Activated B cell treated with CpG ODN at 0.5 μM for 24 hours (primary cell): ENCODE measurements at places on chromosomes 7 and 10.

DNA sequence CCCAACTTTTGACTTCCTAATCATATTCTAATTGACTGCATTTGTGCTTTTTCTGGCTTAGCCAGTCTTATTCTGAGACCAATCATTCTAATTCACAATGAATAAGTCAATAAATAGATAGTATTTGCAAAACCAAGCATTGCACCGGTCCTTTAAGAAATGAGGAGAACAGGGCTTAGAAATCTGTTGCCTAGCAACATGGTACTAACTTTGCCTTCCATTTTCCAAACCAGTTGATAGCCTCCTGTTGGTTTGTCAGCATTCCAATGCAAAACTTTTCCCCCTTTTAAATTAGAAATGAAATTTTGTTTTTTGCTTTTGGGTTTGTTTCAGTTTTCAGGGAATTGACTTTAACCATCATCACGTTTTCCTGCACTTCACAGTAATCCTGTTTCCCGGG, 603.5 kb upstream of the NRP1 start:
- DNase-seq = no peak

GRCh38 chr10:4693967-4694366, 132.0 kb upstream of the AKR1E2 start:
- no peak for DNase-seq

GRCh38 chr10:2897619-2898508, 169.5 kb upstream of the PFKP start:
- DNase-seq = no peak

DNA sequence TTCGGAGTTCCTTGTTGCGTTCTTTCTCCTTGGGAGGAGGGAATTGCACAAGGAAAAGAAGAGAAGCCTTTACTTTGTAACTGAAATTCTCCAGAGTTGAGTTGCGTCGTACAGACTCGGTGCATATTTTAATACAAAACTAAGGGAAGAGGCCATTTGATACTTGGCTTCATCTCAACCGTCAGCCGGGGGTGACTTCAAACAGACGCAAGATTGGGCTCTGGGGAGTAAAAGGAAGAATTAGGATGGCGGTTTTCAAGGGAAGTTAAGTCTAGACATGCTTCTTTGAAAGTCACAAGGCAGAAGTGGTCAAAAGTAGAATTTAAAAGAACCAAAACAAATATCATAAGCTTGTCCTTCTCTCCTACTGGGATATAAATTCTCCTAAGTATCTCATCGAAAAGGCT, 1.6 kb downstream of the PRR15 start:
- DNase-seq = no peak

DNA sequence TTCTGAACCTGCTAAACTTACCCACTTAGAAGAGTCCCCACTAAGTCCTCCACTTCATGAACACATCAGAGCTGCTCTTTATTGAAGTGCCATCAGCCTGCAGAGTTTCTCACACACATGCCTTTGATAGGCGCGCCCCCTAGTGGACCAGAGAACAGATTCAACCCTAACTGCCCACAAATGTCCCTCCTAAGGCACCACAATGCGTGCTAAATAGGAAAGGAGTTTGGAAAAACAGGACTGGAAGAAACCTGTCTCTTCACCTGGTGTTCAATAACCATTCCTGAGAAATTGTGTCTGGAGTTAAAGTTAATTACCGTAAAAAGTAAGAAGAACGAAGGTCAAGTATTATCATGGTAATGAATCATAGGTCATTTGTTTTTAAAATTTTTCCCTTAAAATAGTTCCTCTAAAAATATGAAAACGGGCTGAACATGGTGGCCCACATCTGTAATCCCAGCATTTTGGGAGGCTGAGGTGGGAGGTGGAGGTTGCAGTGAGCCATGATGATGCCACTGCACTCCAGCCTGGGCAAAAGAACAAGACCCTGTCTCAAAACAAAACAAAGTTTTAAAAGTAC, 249.7 kb downstream of the ELMO1 start:
- peak; percentile 46 for DNase-seq

DNA sequence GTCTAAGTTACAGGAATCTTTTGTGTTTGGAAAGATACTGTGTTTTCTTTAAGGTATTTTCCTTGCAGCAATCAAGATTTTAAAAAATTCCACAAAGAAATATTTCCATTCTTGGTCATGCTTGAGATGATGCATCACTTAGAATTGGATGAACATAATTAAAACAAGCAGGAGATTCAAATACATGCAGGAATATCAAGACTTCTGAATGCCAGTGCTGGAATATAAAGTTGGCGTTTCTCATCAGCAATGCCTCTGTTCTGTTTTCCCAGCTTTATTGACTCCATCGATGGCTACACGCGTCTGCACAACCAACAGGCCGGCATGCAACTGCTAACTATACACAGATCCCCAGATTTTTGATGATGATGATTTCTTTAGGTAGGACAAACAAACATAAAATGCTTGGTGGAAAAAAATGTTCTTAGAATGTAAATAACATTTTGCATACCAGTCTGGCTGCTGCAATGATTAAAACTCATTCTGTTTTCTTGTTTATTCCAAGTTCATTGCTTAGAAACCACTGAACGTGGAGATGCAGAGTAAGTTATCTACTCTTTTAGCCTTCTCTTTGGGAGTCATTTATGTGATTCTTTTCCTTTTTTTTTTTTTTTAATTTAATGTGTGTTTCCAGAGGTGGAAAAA, 91.3 kb upstream of the FAM171A1 start:
- DNase-seq = no peak

- no peak for DNase-seq
Measured at GRCh38 chr10:28179006-28179742, 123.7 kb downstream of the MPP7 start.

GRCh38 chr7:75951506-75951905, 36.6 kb downstream of the POR start:
- DNase-seq = no peak

- no peak for DNase-seq
Measured at GRCh38 chr10:52322323-52322722, 8.2 kb downstream of the DKK1 start.

- no peak for DNase-seq
Measured at GRCh38 chr7:124996778-124997177, 67.2 kb upstream of the POT1 start.

DNA sequence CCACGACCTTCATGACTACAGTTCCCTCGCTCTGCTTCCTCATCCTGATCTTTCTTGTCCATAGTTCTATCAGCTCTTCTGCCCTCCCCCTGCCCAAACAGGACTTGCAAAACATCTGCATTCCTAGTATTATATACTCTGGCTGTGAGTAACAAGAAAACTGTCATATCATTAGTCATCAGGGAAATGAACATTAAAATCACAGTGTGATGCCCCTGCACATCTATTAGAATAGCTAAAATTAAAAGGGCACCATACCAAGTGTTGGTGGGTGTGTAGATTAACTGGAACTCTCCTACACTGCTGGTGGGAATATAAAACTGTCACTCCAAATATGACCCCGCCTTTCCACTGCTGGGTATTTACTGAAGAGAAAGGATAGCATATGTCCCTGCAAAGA, 141.8 kb downstream of the C7orf25 start:
- no peak for DNase-seq

- no peak for DNase-seq
Measured at GRCh38 chr7:149070372-149071125, 20.0 kb downstream of the ZNF786 start.

DNA sequence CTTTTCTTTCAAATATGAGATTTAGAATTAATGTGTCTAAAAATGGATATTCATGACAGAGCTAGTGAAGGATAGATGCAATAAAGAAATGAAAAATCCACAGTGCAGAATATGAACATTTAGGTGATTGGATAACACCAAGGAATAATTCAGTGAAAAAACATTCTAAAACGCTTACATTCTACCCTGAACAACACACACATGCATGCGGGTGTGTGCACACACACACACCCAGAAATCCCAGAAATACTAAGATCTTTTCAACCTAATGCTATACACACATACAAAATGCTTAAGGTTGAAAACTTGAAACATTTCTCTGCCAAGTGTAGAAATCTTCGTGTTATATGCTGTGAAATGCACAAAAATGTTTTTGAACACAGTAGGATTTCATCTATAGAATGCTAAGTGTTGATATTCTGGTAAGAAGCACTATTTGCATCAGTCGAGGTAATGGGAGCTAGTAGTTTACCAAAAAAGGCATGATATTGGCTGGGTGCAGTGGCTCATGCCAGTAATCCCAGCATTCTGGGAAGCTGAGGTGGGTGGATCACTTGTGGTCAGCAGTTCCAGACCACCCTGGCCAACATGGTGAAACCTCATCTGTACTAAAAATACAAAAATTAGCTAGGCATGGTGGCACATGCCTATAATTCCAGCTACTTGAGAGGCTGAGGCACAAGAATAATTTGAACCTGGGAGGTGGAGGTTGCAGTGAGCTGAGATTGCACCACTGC, 600.6 kb downstream of the PHTF2 start:
- no peak for DNase-seq

DNA sequence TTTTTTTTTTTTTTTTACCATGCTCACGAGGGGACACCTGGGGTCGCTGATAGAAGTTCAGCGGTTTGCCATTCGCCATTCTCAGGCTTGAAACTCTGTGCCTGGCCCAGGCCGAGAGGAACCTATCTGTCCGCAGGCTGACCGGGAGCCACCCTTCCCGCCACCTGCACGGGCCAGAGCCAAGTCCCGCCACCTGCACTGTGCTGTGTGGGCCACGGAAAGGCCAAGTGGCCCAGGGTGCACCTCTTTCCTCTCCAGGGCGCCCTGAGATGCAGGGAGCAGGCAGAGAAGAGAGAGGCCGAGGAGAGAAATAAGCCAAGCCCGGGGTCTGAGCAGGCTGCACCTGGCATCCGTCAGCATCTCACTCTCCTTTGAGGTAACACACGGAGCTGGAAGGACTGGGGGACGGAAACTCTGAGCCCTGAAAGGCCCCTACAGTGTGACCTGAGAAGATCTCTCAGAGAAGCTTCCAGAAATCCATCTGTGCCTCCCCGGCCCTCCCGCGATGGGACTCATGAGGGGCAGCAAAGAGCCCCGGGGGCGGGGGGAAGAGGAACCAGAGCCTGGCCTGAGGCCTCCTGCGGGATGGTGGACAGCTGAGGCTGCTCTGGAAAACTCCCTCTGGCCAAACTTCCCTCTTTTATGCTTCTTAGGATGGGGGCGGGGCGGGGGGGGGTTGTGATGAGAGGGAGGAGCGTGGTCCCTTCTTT, 46.6 kb downstream of the PRKAG2 start:
- DNase-seq = no peak

- DNase-seq = no peak
Measured at GRCh38 chr10:119466655-119467054, 75.9 kb downstream of the RGS10 start.

DNA sequence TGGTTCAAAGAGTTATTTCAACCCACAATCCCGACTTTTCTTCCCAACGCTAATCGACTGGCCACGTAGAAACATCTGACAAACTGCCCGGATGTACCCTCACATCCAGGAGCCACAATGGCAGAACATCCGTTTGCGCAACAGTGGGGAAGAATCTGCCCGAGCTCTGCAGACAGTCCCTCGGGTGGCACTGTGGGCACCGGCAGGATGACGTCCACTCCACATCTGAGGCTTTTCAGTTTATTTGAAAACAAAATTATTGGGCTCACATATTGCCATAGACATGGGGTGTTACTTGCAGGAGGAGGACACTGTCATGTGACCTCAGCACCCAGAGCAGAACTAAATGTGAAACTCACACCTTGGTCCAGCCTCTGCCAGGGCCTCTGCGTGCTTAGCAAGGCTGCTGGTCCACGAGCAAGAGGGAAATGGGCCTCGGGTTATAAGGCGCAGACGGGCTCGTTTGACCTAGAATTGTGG, 84.1 kb downstream of the MKI67 start:
- DNase-seq = no peak

DNA sequence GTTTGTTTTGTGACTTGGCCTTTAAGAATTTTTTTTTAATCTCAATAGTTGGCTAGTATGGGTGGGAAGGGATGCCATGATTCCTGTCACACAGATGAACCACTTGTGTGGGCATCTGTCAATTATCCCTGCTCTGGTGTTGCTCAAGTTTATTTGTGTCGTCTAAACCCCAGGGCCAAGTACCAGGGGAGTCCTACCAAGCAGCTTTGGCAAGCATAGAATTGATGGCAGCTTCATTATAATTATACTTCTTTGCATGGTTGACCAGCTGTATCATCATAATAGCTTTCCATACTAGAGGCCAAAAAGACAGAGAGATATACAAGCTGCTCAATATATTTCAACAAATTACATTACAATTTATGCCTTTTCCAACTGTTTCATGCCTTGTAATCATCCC, 30.4 kb downstream of the SUGCT start:
- DNase-seq = no peak

DNA sequence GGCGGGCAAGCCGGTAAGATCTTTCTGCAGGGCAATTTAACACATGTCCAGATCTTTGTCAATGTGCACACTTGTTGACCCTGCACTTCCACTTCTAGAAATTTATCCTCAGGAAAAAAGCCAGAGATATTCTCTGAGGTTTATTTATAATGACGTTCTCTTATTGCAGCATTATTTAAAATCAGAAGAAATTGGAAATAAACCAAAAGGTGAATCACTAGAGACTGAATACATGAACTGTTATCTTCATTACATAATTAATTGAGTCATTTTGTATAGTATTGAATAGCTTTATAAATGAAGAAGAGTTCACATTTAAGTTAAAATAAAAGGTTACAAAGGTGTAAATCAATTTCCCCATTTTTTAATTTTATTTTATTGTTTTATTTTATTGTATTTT, 16.3 kb upstream of the SAR1A start:
- DNase-seq = no peak

DNA sequence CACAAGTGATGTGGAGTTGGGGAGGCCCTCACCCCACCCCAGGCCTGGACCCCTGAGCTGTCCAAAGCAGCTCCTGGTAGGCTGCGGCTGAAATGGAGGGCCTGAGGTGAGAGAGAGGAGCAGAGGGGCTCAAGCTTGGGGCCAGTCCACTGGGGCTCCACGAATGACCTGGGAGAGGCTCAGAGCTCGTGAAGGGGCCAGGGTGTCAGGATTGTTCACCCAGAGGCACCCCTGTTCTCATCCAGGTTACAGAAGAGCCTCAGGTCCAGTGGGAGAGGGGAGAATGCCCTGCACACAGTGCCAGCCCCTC, 102.2 kb upstream of the RET start:
- DNase-seq = peak; percentile 4

- no peak for DNase-seq
Measured at GRCh38 chr7:55381696-55382095, 16.6 kb downstream of the LANCL2 start.
